ENCODE measurements at places on chromosomes 3 and 15. TPM values are rescaled to one million over a fixed set of nuclear protein-coding genes. Genes with fewer than 3 reads are reported as not detected.

- no peak for DNase-seq
- H3K36me3 ChIP-seq = no peaks in the 10 kb centered on the region
- H3K27me3 ChIP-seq = no peaks in the 10 kb centered on the region
- H3K4me3 ChIP-seq = no peak overlapping the region
Observed at GRCh38 chr15:100224206-100225185, 117.3 kb downstream of the ADAMTS17 start.

RTP4 gene
- total RNA-seq = 0.62 TPM

- no peaks in the 10 kb centered on the region for H3K36me3 ChIP-seq
- no peak for DNase-seq
- H3K27ac ChIP-seq = no peak overlapping the region
- H3K27me3 ChIP-seq = no peaks in the 10 kb centered on the region
- no peak overlapping the region for H3K4me3 ChIP-seq
Observed at GRCh38 chr3:137695351-137695750, 68.8 kb upstream of the SOX14 start.

GRCh38 chr3:37506956-37507535, 332.7 kb upstream of the LRRFIP2 start:
- no peak overlapping the region for H3K27ac ChIP-seq
- no peak for DNase-seq
- H3K36me3 ChIP-seq = no peaks in the 10 kb centered on the region
- 0 out of 2 replicates have a peak, but pooled peaks cover 9% of the 10 kb centered on the region for H3K4me1 ChIP-seq
- no peak overlapping the region for H3K4me3 ChIP-seq

TRAT1 gene
- not detected for total RNA-seq

- no peaks in the 10 kb centered on the region for H3K27me3 ChIP-seq
- H3K36me3 ChIP-seq = no peaks in the 10 kb centered on the region
- no peak overlapping the region for H3K4me3 ChIP-seq
- H3K4me1 ChIP-seq = no peaks in the 10 kb centered on the region
- DNase-seq = no peak
Observed at GRCh38 chr3:39435006-39435748, 28.7 kb downstream of the RPSA start.

IGF1R gene
- total RNA-seq = 15.9 TPM

DNA sequence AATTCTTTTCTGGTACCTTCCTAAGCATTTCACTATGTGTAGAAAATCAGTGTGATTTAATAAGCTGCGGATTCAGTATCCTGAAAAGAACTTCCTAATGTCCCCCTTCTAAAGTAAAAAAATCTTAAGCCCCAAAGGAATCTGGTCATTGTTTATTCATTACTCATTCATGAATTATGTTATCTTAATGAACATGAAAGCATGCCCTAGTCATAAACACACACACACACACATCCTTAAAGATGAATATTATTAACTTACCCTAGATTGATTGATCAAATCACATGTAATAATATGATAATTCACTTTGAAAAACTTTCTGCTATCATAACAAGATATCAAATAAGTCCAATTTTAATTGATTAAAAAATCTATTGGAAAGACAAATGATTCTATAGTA, 96.4 kb upstream of the BFSP2 start:
- H3K27me3 ChIP-seq = no peaks in the 10 kb centered on the region
- no peak overlapping the region for H3K27ac ChIP-seq
- no peaks in the 10 kb centered on the region for H3K36me3 ChIP-seq
- H3K4me1 ChIP-seq = no peaks in the 10 kb centered on the region

- peaks cover 10% of the 10 kb centered on the region for H3K4me1 ChIP-seq
- H3K27ac ChIP-seq = no peak overlapping the region
- H3K4me3 ChIP-seq = no peak overlapping the region
- peaks cover 1% of the 10 kb centered on the region for H3K27me3 ChIP-seq
- H3K36me3 ChIP-seq = no peaks in the 10 kb centered on the region
Observed at GRCh38 chr15:69815793-69816192, 281.9 kb downstream of the TLE3 start.

DNA sequence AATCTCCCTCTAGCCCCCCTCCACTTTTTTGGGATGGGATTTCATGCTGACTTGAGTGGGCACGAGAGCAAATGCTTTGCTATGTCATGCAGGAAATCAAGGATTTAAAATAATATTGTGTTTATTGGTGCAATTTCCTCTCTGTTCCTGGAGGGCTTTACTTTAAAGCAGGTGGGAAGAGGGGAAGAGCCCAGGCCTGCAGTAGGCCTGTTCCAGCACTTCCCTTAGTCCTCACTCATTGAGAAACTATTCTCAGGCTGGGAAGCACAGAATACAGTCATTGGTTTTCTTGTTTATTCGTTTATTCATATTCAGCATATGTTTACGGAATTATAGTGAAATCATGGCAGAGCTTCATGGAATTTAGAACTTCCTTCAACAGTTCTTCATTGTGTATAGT, 41.7 kb upstream of the SPSB4 start:
- no peaks in the 10 kb centered on the region for H3K4me1 ChIP-seq
- no peak for DNase-seq
- H3K4me3 ChIP-seq = no peak overlapping the region
- no peak overlapping the region for H3K27ac ChIP-seq
- H3K27me3 ChIP-seq = peaks cover 5% of the 10 kb centered on the region

GOLGA6L1 gene
- total RNA-seq = not detected

GRCh38 chr3:137165117-137165806, 207.5 kb downstream of the IL20RB start:
- no peak for DNase-seq
- H3K4me3 ChIP-seq = no peak overlapping the region
- H3K36me3 ChIP-seq = no peaks in the 10 kb centered on the region
- H3K27ac ChIP-seq = no peak overlapping the region
- no peaks in the 10 kb centered on the region for H3K4me1 ChIP-seq

- no peak for DNase-seq
- no peaks in the 10 kb centered on the region for H3K27me3 ChIP-seq
- H3K27ac ChIP-seq = no peak overlapping the region
- H3K4me3 ChIP-seq = no peak overlapping the region
- no peaks in the 10 kb centered on the region for H3K36me3 ChIP-seq
Observed at GRCh38 chr3:63192248-63192647, 85.9 kb upstream of the SYNPR start.

- no peaks in the 10 kb centered on the region for H3K4me1 ChIP-seq
- no peak overlapping the region for H3K27ac ChIP-seq
- no peak for DNase-seq
- no peaks in the 10 kb centered on the region for H3K27me3 ChIP-seq
Observed at GRCh38 chr15:100002086-100002620, 268.9 kb upstream of the LYSMD4 start.

GRCh38 chr3:195557322-195557721, 14.2 kb upstream of the PPP1R2 start:
- no peak overlapping the region for H3K4me3 ChIP-seq
- H3K36me3 ChIP-seq = no peaks in the 10 kb centered on the region
- DNase-seq = peak; percentile 40

COL7A1 gene
- 2.7 TPM for total RNA-seq

GRCh38 chr3:8640223-8640622, 4.4 kb downstream of the SSUH2 start:
- no peak overlapping the region for H3K27ac ChIP-seq
- H3K36me3 ChIP-seq = peaks cover 33% of the 10 kb centered on the region
- no peak for DNase-seq
- H3K4me1 ChIP-seq = peaks cover 86% of the 10 kb centered on the region
- no peak overlapping the region for H3K4me3 ChIP-seq

TM4SF1 gene
- 226 TPM for total RNA-seq

- H3K4me3 ChIP-seq = no peak overlapping the region
- DNase-seq = no peak
- H3K36me3 ChIP-seq = no peaks in the 10 kb centered on the region
- H3K4me1 ChIP-seq = no peaks in the 10 kb centered on the region
Observed at GRCh38 chr3:154730186-154730585, 300.2 kb upstream of the GPR149 start.

DNA sequence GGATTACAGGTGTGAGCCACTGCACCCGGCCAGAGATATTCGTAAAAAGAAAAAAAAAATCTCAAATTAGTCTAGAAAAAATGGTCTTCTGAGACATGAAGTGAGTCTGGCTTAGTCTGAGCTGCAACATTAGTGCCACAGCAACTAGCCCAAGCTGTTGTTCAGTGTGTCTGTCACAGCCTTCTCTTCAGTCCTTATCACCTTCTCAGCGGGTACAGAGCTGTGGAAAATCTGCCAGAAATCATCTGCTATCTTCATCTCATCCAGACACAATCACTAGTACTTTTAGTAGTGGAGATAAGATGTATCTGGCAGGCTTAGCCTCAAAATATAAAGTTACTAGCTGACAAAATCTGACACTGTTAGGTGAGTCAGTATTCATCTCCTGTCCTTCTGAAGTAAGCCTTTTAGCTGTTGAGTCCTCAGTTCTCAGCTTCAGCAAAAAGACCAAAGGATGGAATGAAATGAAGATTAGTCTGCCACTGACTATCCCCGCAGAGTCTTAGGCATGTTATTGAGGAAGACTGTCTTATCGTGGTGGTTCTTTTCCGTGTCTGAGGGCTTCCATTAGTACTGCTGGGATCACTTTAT, 120.5 kb upstream of the CGNL1 start:
- H3K36me3 ChIP-seq = peaks cover 6% of the 10 kb centered on the region
- H3K4me3 ChIP-seq = no peak overlapping the region
- no peak overlapping the region for H3K27ac ChIP-seq
- no peaks in the 10 kb centered on the region for H3K4me1 ChIP-seq
- no peaks in the 10 kb centered on the region for H3K27me3 ChIP-seq
- DNase-seq = no peak

DNA sequence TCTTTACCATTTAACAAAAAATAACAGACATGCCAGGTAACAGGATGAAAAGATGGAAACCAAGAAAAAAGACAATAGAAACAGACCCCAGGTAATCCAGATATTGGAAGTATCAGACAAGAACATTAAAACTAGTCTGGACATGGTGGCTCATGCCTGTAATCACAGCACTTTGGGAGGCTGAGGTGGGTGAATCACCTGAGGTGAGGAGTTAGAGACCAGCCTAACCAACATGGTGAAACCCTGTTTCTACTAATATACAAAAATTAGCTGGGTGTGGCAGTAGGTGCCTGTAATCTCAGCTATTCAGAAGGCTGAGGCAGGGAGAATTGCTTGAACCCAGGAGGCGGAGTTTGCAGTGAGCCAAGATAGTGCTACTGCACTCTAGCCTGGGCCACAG, 40.6 kb downstream of the ACAD9 start:
- peaks cover 2% of the 10 kb centered on the region for H3K36me3 ChIP-seq
- no peak for DNase-seq
- no peaks in the 10 kb centered on the region for H3K27me3 ChIP-seq

- peaks cover 53% of the 10 kb centered on the region for H3K27me3 ChIP-seq
- H3K4me3 ChIP-seq = peak within 1 kb of the TSS; percentile 73
- no peaks in the 10 kb centered on the region for H3K36me3 ChIP-seq
- no peaks in the 10 kb centered on the region for H3K4me1 ChIP-seq
- no peak within 1 kb of the TSS for H3K27ac ChIP-seq
Observed at GRCh38 chr3:133895208-133896001, at the start of gene RAB6B. Gene RAB6B (minus strand): TSS chr3:133895882. CDS start chr3:133895466, 416 bp downstream.

DNA sequence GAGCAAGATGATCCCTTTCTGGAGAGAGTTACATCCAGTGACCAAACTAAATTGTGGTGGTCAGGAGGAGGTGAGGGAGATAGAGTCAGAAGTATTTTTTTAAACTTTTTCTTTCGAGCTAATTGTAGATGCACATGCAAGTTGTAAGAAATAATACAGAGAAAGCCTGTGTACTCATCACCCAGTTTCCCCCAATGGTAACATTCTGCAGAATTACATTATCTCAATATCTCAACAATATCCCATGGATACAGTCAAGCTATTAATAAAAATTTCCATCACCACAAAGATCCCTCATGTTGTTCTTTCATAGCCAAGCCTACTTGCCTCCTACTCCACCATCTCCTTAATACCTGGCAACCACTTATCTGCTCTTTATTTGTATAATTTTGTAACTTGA, 3.3 kb upstream of the TMEM45A start:
- H3K27me3 ChIP-seq = no peaks in the 10 kb centered on the region
- H3K27ac ChIP-seq = no peak overlapping the region
- no peaks in the 10 kb centered on the region for H3K36me3 ChIP-seq
- DNase-seq = no peak

DPH6 gene
- 25.8 TPM for total RNA-seq

GRCh38 chr3:25479727-25480010, 51.6 kb downstream of the RARB start:
- no peak overlapping the region for H3K27ac ChIP-seq
- H3K27me3 ChIP-seq = no peaks in the 10 kb centered on the region
- no peak overlapping the region for H3K4me3 ChIP-seq
- no peaks in the 10 kb centered on the region for H3K36me3 ChIP-seq
- DNase-seq = no peak

DNA sequence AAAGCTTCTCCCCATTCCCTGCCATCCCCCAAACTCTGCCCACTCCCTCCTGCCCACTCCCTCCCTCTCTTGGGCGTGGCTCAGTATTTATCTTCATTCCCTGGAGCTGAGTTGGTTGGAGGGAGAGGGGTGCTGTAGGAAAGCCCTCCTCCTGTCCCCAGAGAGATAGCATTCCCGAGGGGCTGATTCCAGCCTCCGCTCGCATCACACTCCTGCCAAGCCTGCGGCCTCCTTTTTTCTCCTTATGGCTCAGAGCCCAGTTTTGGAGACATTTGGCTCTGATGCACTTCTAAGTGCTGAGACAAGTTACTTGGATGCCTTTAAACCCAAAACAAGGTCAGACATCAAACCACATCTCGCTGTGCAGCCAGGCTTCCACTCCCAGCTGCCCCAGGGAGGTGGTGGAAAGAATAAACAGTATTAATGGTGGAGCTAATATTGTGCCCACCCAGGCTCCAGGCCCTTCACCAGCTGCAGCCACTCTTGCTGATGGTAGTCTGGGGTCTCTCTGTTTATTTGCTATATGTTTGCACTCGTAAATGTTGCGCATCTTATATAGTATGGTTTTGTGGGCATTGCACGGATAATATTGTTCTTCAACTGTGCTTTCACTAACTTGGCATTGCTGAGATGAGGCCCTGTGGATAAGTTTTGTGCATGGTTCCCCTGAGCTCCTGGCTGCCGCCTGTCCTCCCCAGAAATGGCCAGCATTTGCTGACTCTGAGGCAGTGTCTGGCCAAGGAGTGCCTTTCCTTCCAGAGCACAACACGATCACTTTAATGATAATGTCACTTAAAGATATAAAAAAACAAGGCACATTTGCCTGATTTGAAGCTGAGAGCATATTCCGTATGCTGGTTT, 157.2 kb downstream of the LRRC28 start:
- DNase-seq = no peak
- H3K27me3 ChIP-seq = no peaks in the 10 kb centered on the region
- H3K4me1 ChIP-seq = peaks cover 46% of the 10 kb centered on the region

GRCh38 chr3:71489315-71489761, 94.2 kb downstream of the FOXP1 start:
- no peaks in the 10 kb centered on the region for H3K27me3 ChIP-seq
- H3K4me3 ChIP-seq = no peak overlapping the region
- no peak overlapping the region for H3K27ac ChIP-seq
- no peak for DNase-seq
- peaks cover 33% of the 10 kb centered on the region for H3K36me3 ChIP-seq

- no peak for DNase-seq
- H3K36me3 ChIP-seq = no peaks in the 10 kb centered on the region
- no peak overlapping the region for H3K4me3 ChIP-seq
- H3K4me1 ChIP-seq = no peaks in the 10 kb centered on the region
Observed at GRCh38 chr3:25820366-25820765, 30.5 kb downstream of the OXSM start.

ANKRD63 gene
- not detected for total RNA-seq
